Stimulated activated CD4-positive, alpha-beta T cell treated with anti-CD3 and anti-CD28 coated beads, Interleukin-1b, Interleukin-23, amount 100 ng/mL, for 4 hours (primary cell): ENCODE measurements at places on chromosomes 6 and 20.

- no peak for DNase-seq
Observed at GRCh38 chr6:141140905-141141304, 991.8 kb upstream of the GJE1 start.

GRCh38 chr6:2512802-2513201, 237.9 kb downstream of the MYLK4 start:
- no peak for DNase-seq

GRCh38 chr6:98824162-98824901, 10.0 kb upstream of the POU3F2 start:
- DNase-seq = no peak

- DNase-seq = no peak
Observed at GRCh38 chr6:101597693-101598092, 204.2 kb downstream of the GRIK2 start.

- DNase-seq = no peak
Observed at GRCh38 chr6:52620906-52621190, 44.0 kb upstream of the TRAM2 start.

- no peak for DNase-seq
Observed at GRCh38 chr6:39843305-39844020, 51.3 kb downstream of the DAAM2 start.

DNA sequence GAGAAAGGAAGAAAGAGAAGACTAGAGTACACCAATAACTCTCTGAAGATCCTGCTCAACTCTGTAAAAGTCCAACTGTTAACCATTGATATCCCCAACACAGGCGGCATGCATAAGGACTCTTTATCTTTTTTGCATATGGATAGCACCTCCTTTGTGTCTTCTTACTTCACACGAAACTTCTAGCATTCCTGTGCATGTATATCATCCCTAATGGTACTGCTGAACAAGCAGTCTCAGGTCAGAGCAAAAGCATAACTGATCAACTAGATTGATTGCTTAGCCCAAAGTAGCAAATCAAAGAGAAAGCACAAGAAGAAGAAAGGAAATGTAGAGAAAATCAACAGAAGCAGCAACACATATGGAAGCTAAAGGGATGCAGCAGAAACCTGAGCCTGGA, 234.4 kb downstream of the SYNE1 start:
- no peak for DNase-seq

DNA sequence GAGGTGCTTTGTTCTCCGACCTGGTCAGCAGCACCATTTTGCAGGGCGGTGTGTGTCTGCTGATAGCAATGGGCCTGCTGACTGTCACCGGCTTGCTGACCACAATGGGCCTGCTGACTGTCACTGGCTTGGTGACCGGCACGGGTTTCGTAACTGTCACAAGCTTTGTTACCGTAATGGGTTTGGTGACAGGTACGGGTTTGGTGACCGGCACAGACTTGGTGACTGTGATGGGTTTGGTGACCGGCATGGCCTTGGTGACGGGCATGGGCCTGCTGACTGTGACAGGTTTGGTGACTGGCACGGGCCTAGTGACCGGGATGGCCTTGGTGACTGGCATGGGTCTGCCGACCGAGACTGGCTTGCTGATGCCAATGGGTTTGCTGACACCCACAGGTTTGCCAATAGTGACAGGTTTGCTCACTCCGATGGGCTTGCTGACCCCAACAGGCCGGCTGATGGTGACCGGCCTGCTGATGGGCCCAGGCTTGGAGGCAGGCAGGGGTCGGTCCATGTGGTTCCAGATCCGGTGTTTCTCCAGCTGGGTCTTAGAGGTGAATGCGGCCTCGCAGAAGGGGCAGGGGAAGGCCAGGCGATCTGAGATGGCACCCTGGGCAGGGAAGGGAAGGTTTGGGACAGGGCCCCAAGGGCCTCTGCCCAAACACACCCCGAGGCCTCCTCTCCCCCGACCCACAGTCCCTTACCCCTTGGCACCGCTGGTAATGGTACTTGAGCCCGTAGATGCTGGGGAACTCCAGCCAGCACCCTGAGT, 3.4 kb downstream of the ZNF512B start:
- DNase-seq = no peak

GRCh38 chr6:21752054-21752811, 158.7 kb downstream of the SOX4 start:
- no peak for DNase-seq

- no peak for DNase-seq
Observed at GRCh38 chr6:16972535-16972934, 129.3 kb upstream of the STMND1 start.

- DNase-seq = no peak
Observed at GRCh38 chr6:89950879-89951391, 56.7 kb downstream of the GJA10 start.

GRCh38 chr6:65182681-65183080, 524.3 kb downstream of the EYS start:
- no peak for DNase-seq

GRCh38 chr20:35947489-35947888, 6.8 kb downstream of the SCAND1 start:
- no peak for DNase-seq

- no peak for DNase-seq
Observed at GRCh38 chr6:61841958-61842357, 444.1 kb downstream of the KHDRBS2 start.

DNA sequence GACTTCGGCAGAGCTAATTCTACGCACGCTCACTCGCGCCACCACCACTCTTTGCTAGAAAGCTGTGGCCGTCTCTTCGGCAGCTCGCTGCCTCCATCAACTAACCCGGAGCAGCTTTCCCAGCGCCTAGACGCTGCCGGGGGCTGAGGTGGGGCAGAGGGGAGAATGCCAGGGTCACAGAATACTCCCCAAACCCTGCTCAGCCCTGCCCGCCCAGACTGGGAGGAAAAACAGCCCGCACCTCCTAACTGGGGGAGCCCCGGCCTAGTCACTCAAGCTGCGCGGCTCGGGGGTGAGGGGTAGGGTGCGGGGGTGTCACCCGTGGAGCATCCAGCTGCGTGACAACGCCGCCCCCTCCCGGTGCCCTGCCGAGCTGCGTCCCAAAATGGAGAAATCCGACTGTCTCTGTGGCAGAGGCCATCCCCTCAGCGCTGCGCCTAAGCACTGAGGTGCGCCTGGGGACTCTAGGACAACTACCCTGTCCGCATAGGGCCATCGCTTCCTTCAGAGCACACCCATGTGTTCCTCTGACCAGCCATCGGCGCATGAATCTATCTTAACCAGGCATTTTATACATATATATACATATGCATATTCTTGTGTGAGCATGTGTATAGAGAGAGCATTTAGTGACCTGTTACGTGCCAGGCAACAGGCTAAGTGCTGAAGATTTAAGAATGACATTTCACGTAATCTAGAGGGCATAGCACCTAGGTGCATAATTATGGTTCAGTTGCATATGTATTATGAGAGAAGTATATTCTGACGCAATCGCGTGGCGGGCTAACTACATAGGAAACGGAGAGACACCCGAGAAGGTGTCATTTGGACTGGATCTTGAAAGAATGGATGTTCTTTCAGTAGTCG, 1.5 kb upstream of the TENT5A start:
- DNase-seq = peak; percentile 86
